ENCODE measurements at places on chromosomes 5 and 9. TPM values are rescaled to one million over a fixed set of nuclear protein-coding genes. Genes with fewer than 3 reads are reported as not detected.

The PDLIM4 gene
- 0.87 TPM for total RNA-seq

The DMRTA1 gene
- total RNA-seq = 0.52 TPM

The MYMK gene
- not detected for total RNA-seq

The PPP6C gene
- total RNA-seq = 24.6 TPM

The ZBTB43 gene
- total RNA-seq = 6.7 TPM
